ENCODE measurements at places on chromosomes 1 and 21.

DNA sequence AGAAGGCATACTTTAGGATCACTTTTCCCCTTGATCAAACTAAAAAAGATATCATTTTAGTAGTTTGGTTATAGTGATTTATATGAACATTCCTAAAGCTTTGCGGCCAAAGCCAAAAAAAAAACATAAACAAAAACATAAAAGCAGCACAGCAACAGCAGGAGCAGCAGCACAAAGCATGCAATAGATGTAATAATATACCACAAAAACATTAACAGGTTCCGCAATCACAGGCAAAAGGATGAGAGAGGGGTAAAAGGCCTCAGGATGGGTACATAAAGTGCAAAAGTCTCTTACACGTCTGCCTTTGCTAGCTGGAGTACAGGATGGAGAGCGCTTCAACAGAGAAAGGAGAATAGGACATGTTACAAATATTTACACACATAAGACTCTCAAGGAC is 119.0 kb downstream of the COQ8A start:
- no peak for DNase-seq

GRCh38 chr1:12616709-12617373 is 1.2 kb downstream of the DHRS3 start:
- no peak for DNase-seq

GRCh38 chr21:43758811-43759210 is 17.3 kb downstream of the CSTB start:
- DNase-seq: no peak

DNA sequence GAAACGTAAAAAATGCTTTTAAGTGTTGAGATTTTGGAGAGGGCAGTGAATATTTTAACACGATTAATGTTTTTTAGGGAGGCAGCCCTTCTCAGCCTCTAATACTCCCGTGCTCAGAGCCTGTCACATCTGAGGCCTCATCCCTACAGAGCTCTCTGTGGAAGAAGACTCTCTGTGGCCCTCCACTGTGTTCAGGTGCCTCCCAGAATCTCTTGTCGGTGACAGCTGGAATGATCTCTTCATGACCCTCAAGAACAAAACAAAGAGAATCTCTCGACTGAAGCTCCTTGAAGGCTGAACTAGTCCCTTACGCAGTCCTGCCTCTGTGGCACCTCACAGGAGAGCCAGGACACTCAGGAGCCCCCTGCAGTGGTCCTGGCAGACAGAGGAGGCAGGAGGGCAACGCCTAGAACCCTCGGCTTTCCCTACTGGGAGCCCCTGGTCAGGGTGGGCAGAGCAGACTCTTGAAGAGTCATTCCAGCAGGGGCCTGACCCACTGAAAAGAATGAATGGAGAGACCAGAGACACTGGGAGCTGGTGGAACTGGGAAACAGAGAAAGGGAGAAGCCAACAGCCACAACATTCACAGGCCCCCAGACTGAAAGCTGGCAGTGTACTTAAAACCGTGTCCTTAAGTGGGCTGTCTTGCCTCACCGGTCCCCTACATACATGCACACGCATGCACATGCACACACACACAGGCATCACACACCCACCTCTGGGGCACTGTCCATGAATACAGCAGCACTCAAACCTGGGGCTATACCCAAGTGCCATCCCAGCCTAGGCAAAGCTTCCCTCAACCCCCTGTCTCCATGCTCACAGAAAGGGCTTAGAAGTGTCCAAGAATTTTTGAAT is 67.5 kb upstream of the ANGPTL1 start:
- DNase-seq: no peak

DNA sequence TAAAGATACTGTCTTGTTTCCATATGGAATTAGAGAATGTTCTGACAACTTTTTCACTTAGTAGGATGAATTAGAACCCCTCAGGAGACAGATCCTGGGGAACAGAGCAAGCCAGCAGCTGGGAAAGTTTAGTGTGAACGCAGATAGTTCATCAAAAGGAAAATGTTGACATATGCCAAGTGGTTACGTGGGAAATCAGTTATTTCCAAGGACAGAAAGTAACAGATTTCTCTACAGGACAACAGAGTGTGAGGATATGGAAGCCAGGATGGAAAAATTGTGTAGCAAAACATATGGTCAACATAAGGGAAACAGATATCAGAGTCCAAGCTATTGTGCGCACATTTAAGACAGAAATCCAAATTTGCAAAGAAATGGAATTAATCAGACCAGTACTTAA is 419.5 kb downstream of the LRRIQ3 start:
- no peak for DNase-seq

GRCh38 chr1:226372885-226373284 is 35.0 kb downstream of the PARP1 start:
- DNase-seq: no peak

GRCh38 chr1:219587801-219588561 is 24.9 kb downstream of the ZC3H11B start:
- no peak for DNase-seq

GRCh38 chr1:46190539-46190938 is 7.7 kb downstream of the POMGNT1 start:
- no peak for DNase-seq

DNA sequence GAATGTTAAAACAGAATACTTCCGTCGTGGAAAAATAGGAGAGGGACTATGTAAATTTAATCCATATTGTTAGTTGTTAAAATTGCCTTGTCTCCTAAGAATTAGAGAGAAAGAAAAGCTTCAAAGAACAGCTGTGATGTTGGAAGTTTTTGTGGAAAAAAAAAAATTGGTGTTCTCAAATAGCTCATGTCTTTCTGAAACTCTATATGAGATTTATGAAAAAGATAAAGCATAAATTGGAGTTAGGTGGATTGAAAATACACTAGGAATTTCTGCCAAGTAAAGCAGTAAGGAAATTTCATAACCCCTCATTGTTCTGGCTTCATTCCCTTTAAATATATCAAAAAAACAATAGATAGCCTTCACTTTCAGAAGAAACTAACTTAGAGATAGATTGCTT is 274.0 kb upstream of the ADAMTS5 start:
- DNase-seq: no peak

GRCh38 chr1:153431427-153431826 is 15.1 kb downstream of the S100A7A start:
- DNase-seq: no peak

- no peak for DNase-seq
Measured at GRCh38 chr1:208533746-208534598, 289.8 kb upstream of the PLXNA2 start.

GRCh38 chr1:63773496-63773814 is 362 bp upstream of the ROR1 start:
- no peak for DNase-seq

DNA sequence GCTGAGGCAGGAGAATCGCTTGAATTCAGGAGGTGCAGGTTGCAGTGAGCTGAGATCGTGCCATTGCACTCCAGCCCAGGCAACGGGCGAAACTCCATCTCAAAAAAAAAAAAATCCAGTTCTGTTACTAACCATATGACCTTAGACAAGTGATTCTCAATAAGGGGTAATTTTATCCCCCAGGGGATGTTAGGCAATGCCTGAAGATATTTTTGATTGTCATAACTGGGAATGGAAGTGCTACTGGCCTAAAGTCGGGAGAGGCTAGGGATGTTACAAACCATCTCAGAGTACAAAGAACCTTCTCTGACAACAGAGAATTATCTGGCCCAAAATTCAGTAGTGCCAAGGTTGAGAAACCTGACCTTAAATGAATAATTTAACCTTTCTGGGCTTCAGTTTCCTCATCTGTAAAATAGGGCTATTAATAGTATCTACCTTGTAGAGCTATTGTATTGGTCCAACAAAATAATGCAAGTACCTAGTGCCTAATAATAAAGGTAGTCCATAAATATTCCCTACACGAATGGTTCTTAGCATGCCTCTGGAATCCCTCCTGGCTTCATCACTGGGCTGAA is 5.8 kb upstream of the LMNA start:
- no peak for DNase-seq

DNA sequence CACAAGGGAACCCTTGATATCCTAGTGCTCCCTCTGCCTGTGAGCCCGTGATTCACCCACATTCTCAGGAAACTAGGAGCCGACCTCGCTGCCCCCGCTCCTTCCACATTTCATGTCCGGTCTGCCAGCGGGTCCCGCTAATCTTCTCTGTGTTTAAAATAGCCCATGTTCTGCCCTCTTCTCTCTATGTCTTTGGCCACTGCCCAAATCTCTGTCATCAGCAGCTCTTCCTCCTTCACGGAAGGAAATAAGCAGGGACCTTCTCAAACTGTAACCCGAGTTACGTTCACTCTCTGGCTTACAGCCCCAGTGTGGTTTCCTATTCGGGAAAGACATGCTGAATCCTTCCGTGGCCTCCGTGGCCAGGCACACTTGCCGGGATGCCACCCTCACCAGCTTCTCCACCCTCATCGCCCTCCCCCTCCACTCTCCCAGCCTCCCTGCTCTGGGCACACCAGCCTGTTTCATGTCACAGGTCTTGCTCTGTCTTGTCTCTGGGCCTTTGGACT is 21.1 kb upstream of the UBXN10 start:
- DNase-seq: no peak

DNA sequence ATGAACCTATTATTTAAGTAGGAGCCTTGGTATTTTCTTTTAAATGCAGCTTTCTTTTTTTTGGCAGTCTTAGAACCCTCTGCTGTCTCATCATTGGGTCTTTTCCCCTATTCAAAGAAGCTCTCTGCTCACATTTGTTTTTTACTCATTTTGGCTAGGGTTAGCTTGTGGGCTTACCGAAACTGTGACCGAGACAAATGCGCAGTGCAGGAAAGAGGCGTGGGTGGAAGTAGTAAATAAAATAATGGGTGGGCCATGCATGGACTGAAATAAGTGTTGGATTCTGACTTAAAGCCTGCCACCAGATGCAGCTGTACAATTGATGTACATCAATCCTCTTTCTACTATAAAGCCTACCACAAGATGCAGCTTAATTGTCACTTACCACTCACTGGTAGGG is 14.7 kb downstream of the XPR1 start:
- no peak for DNase-seq

- DNase-seq: no peak
Measured at GRCh38 chr21:43268804-43269186, 100.0 kb downstream of the CRYAA start.

GRCh38 chr1:66489151-66489550 is 44.8 kb upstream of the SGIP1 start:
- DNase-seq: no peak

GRCh38 chr1:77347646-77348045 is 65.8 kb downstream of the AK5 start:
- DNase-seq: no peak

GRCh38 chr1:231702804-231703203 is 76.2 kb downstream of the DISC1 start:
- DNase-seq: no peak

DNA sequence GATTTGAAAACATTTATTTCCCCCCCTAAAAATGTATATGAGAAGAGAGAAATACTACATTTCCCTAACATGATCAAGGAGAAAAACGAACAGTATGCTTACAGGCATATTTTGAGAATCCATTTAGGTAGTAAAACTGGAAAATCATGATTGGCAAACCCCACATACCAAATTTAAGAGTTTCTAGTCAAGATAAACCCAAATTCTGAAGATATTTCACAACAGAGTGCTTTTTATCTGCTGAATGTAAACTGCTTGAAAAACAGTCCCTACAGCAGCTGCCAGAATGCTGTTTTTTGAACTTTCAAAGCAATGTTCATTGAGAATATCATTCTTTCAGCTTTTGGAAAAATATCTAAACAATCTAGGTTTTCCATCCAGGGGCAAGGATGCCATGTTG is 31.0 kb downstream of the ASH1L start:
- DNase-seq: no peak

DNA sequence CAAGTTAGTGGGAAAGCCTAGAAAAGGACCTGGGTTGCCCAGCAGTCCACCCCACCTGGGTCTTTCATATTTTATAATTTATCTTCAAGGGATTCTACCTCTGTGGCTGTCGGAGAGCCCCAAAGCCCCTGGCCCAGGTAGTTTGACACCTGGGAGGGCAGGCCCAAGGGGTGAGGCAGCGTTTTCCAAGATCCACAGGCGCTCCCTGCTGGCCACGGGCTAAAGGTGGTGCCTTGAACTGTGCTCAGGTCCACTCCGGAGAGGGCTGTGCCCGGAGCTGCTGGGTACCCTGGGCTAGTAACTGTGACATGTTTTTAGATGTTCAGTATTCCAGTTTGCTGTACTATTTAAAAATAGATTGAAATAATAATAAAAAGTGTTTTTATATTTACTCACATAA is 37.2 kb upstream of the CRNN start:
- DNase-seq: no peak

DNA sequence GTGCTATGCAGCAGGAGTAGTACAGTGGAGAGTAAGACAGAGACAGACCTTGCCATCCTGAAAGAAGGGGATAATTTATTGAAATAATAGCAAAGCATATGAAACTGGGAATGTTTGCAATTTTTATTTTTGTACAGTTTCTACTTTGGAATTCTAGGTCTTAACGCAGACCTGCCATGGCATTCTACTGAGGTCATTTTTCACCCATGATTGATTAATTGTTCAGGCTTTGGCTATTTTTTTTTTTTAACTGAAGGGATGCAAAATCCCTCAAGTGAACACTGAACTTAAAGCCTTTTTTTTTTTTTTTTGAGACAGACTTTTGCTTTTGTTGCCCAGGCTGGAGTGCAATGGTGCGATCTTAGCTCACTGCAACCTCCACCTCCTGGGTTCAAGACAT is 27.1 kb downstream of the MTF2 start:
- DNase-seq: no peak

DNA sequence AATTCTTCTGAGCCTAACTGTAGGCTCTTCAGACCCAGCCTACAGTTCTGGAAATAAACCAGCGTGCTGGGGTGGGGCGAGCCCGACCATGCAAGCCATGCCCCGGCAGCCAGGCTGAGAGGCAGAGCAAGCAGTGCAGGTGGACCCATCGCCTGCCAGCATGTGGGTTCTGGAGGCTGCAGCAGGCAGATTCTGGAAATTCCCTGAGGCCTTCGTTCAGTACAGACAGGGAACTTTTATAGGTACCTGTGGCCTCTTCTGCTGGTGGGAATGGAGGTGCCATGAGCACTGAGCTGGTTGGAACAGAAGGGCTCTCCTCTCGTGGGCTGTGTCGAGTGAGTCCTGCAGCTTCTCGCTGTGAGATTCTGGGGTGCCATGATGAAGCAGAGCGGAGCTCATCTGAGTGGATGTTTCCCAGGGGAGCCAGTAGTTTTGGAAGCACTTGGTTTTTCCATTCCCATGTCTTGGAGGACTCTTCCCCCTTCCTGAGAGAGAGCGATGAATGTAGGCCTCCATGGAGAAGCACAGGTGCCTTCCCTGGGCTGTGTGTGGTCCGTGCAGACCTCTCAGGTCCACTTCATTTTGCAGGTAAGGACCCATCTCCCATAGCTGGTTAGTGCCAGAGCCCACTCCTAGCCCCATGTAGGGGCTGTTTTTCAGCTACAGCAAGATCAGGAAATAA is 94.1 kb downstream of the PCBP3 start:
- no peak for DNase-seq

DNA sequence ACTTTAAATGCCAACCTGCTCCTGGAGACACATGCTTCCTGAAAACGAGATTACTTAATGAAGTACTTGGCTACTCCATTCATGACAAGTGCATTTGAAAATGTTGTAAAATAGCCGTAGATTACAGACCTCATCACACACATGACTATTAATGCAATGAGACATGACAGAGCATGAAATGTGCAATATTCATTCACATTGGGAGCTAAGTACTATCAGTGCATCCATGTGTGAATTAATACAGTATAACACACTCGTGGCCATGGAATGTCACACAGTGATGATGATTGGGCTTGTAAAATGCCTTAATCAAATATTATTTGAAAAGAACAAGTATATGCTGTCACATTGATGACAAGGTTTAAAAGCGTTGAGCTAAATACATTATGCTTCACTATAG is 407.0 kb downstream of the AMY1C start:
- DNase-seq: no peak

- DNase-seq: no peak
Measured at GRCh38 chr21:32413697-32414578, 1.4 kb downstream of the EVA1C start.
